ENCODE measurements at places on chromosomes 12 and 14.

DNA sequence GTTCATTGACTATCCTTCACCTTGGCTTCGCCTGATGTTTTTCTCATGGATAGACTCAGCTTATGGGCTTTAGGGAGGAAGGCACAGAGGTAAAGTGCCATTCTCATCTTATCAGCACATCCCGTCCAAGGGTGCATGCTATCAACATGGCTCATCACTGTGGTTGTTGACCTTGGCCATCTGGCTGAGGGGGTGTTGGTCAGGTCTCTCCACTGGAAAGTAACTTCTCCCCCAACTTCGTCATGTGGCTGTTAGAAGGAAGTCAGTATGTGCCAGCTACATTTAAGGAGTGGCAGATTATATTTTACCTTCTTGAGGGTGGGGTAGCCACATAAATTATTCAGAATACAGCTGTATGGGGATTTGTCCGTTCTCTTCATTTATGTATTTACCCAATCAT is 68.9 kb downstream of the EML1 start:
- DNase-seq, result no peak

- DNase-seq, result no peak
Observed at GRCh38 chr12:23133471-23133870, 508.5 kb downstream of the ETNK1 start.

GRCh38 chr14:85186082-85186481 is 343.9 kb upstream of the FLRT2 start:
- DNase-seq, result no peak

- DNase-seq, result no peak
Observed at GRCh38 chr12:103962493-103962892, 3.2 kb upstream of the TDG start.

DNA sequence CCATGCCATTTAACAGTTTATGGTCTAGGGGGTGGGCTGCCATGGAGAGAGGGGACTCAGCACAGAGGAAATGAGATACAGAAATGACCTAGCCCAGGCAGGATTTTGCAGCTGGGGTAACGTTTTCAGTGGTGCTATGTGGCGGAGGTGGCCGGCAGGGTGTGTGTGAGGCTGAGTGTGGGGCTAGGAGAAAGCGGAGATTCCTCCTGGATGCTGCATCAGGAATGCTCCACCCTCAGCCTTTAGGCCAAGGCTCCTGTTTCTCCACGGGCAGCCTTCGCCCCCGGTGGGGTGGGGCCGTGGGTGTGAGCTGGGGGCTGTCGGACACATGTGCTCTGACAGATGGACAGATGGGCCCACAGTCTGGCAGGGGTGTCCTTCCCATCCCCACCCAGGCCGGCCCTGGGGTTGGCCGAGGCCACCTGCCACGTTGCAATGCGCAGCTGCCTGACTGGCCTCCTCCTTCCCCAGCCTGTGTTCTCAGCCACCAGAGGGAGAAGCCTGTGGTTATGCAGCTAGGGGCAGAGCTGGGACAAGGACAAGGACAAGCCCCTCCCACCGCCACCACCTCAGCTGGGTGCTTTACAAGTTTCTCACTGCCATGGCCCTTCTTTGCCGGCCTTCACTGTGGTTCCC is 44.3 kb downstream of the TEAD4 start:
- DNase-seq, result no peak

- no peak for DNase-seq
Observed at GRCh38 chr14:28406196-28406595, 360.4 kb upstream of the FOXG1 start.

- no peak for DNase-seq
Observed at GRCh38 chr14:63192085-63192484, 12.2 kb upstream of the RHOJ start.

DNA sequence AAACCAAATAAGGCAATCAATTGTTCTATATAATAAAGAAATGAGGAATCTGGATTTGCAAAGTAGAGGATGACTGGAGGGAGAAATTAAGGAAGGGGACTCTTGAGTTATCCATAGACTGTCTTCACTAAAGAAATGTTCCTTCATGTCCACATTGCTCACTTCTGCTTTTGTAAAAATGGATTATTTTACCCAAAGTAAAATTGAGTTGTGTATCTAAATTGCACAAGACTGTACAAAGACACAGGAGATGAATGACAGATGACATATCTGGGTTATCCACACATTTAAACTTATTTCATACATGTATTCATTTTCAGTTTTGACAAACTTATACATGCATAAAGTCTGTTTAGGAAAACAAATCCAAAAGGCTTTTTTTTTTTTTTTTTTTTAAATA is 11.3 kb downstream of the ATP2B1 start:
- no peak for DNase-seq

GRCh38 chr12:77402716-77403115 is 337.3 kb upstream of the E2F7 start:
- no peak for DNase-seq

DNA sequence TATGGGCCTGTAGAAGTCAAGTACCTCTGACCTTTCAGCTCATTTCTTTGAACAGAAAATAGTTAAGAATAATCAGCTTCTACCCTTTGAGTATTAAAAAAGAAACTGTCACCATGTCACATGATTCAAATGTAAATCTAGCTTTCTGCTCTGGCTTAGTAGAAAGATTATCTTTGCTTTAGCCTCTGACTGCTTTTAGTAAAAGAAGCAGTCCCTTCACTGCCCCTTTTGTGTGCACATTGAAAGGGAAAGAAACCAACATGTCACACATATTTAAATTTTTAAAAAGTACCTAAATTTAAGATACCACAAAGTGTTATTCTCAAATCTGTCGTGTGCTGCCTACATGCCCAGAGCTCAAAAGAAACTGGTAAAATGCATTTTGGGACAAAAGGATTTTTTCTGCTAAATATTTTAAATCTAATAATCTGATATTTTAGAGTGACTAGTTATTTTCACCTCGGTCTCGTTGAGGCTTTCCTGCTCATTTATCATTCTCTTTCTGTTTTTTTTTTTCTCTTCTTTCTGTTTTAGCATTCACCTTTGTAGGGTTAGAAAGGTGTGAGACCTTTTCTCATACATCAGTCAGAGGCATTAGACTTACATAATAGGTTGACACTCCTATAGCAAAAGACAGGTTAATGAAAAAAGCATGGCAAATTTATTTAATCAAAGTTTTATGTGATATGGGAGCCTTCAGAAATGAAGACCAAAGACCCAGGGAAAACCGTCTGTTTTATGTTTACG is 41.3 kb downstream of the SLC16A7 start:
- DNase-seq, result no peak

GRCh38 chr14:104447750-104448149 is 131.8 kb upstream of the C14orf180 start:
- no peak for DNase-seq

GRCh38 chr12:48125985-48126384 is 6.8 kb downstream of the PFKM start:
- no peak for DNase-seq

DNA sequence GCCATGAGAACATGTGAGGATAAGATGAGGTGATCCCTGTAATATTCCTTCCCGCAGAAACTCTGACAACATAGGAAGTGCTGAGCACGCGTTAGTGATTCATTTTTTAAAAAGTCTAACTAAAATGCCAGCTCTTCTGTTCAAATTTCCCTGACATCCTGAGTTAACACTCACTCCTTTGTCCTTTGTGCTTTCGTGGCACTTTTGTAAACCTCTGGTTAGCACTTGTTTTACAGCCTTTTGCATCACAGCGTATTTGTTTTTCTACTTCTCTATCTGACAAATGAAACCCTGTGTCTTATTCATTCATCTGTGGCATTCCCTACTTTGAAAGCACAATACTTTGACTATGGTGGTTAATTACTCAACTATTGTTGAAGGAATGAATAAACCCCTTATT is 313.6 kb downstream of the NUAK1 start:
- DNase-seq, result no peak

GRCh38 chr14:87628129-87628528 is 364.9 kb downstream of the GALC start:
- DNase-seq, result no peak

- peak; percentile 48 for DNase-seq
Observed at GRCh38 chr14:100662879-100663760, 63.6 kb upstream of the DLK1 start.

- DNase-seq, result no peak
Observed at GRCh38 chr12:93751864-93752610, 74.9 kb downstream of the CRADD start.

- DNase-seq, result no peak
Observed at GRCh38 chr14:95058491-95058890, 98.8 kb downstream of the DICER1 start.

- DNase-seq, result no peak
Observed at GRCh38 chr12:20731274-20731673, 36.1 kb downstream of the SLCO1C1 start.

DNA sequence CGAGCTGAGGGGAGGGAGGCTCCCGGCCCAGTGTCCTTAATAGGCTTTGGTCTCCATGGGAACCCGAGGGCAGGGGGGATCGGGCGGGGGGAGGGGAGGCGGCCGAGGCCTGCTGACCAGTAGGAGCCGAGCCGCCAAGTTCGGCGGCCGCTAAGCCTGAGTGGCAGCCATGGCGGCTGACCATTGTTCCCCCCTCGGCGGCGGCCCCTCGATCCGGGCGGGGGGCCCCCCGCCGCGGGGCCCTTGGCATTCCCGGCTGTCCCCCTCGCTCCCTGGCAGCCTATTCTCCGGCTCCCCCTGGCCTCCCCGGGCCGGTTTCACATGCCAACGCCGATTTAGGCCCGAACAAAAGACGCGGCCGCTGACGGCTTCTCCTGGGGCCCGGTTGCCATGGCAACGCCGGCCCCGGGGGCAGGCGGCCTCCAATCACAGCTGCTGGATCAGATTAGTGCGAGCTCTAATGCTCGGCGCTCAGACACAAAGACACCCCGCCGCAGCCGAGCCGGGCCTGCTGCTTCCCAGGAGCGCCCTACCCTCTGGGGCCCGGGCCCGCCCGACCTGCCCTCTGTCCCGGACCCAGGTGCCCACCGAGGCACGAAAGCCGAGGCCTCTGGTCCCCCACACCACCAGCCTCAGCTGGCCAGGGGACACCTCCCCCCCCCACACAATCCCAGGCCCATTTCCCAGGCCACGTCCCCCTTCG is 7.3 kb downstream of the MSI1 start:
- DNase-seq, result no peak

DNA sequence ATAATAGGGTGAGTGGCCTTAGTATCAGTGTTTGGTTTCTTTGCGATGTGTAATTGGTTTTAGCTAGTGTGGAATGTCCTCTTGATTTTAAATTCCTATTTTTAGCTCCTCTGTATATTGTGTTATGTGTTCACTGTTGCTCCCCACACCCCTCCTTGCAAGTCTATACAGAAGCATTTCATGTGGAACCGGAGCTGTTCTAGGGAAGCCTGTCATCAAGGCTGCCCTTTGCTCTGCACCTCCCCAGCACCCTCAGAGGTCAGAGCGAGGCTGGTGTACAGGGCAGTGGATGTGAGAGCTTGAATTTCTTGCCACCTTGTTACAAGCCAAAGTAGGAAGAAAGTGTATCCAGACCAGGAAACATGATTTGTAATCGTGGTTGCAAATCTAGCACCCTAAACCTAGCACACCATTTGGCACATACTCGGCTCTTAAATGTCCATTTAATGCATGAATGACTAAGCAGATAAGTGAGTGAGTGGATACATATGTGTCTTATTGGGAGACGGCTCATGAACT is 376.8 kb downstream of the RGS6 start:
- DNase-seq, result no peak

DNA sequence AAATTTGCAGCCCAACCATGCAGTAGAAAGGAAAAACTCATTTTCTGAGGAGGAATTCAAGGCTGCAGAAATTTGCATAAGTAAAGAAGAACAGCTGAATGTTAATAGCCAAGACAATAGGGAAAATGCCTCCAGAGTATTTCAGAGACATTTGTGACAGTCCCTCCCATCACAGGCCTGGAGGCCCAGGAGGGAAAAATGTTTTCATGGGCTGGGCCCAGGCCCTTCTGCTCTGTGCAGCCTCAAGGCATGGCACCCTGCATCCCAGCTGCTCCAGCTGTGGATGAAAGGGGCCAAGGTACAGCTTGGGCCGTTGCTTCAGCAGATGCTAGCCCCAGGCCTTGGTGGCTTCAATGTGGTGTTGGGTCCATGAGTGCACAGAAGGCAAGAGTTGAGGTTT is 62.3 kb downstream of the ATXN7L3B start:
- DNase-seq, result no peak

Measured in activated T-cell treated with anti-CD3 and anti-CD28 coated beads for 24 hours (primary cell).